ENCODE measurements at places on chromosomes 4 and X. TPM values are rescaled to one million over a fixed set of nuclear protein-coding genes. Genes with fewer than 3 reads are reported as not detected.

The NDST4 gene
- not detected for total RNA-seq

The SLC6A8 gene
- 134 TPM for total RNA-seq

The SYTL5 gene
- total RNA-seq, result not detected

The UGT2B15 gene
- total RNA-seq, result not detected

The RAB41 gene
- not detected for total RNA-seq

The PABPC4L gene
- total RNA-seq, result 1.1 TPM

DNA sequence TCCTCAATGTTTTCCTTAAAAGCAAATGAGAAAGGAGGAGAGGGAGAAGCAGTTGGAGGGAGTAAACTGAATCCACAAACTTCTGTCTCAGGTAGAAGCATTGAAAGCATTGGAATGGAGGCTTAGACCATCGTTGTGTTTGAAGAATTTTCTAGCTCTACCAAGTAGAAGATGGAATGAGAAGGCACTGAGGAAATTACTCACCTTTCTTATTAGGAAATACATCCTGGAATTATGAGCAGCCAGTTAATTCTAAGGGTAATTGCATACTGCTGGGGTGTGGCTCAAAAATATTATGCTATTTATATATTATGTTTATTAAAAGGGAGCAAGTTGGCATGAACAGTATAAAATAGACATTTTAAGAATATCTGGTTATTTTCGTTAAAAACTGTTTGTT lies 12.9 kb downstream of the PGM2 start:
- no peak for DNase-seq

- peak; percentile 29 for DNase-seq
These were observed 759 bp downstream of the ZC4H2 start for GRCh38 chrX:64975491-64975890.

DNA sequence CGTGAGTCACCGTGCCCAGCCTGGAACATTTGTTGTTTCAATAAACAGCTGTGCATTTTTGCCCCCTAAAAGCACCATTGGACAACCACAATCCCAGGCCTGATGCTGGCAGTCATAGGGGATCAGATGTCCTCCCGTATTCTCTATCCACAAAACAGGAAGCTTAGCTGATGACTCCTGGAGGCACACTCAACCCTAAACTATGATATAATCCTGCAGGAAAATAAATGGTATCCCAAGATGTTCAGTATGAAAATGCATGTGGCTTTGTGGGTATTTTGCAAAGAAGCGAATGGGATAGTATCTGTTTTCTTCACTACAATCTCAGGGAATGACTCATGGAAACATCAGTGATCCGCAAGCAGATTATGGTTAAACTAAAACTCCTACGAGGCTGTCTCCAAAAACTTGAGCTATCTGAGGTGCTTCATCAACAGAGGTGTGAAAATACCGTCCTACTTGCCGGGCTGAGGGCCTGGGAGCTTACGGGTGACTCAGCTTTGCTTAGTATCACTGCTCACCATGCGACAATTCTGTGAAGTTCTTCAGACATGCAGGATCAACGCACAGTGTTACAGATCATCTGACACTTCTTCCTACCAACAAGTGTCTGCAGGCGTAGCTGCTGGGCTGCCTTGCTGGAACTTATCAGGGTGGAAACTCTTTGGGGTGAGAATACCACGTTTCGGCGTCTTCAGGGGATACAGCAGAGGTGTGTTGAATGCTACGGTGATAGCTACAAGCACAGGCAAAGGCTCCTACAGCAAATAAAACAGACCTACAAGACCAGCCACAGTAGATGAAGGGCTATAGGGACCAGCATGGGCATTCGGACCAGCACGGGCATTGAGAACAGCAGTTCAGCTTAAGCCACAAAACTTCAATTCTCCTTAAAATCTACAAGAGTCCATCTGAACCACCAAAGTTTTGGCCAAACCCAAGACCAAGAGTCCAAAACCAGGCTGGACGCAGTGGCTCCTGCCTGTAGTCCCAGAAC lies 148.5 kb downstream of the DHRSX start:
- DNase-seq, result peak; percentile 33

GRCh38 chr4:176300565-176300964 lies 19.2 kb upstream of the SPCS3 start:
- DNase-seq, result no peak

GRCh38 chr4:52076731-52077130 lies 25.6 kb downstream of the SPATA18 start:
- DNase-seq, result peak; percentile 31

DNA sequence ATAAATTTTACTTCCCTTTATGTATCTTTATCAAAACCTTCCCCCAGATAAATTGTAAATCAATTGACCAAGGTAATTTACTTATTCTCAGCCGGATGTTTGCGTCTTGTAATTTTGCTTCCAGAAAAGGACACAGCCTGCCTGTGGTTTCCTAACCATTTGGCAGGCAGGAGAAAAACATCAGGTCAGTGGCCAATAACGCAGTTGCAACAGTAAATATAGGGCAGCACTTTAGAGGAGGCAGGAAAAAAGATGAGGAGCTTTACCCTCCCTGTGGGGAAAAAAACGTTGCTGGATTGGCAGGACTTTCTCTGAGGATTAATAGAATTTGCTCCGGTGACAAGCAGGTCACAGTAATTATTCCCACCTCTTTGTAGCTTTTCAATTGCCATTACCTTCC lies 2618.1 kb downstream of the ARAP2 start:
- DNase-seq, result no peak

DNA sequence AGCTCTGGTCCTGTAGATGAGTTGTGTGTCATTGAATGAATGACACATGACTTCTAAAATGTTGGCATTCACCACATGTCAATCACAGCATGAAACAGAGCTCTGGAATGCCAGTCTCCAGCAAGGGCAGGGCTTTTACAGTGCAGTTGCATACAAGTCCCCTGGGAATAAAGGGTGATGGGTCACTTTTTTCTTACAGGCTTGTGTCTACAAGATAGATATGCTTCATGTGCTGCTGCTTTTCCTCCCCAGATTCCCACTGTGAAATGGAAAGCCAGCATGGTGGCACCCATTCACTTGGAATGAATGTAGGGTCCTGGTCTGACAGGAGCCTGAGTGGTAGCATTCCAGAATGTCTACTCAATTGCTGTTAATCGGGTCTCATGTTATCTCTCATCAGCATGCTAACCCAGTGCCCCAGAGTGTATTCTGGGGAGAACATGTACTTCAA lies 159.1 kb upstream of the KIT start:
- DNase-seq, result no peak

DNA sequence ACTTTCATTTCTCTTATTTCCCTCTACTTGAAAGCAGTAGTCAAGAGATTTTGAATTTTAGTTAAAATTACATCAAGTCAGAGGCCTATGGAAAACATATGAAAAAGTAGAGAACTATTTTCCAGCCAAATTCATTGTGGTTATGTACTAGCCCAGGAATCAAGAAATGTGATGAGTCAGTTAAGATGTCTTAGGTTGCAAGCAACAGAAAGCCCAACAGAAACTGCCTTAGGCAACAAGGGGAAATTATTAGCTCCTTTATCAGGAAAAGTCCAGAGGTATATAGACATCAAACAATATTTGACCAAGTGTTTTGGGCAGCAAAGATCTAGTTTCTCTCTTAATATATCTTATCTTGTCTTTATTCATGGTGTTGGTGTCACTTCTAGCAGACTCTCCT lies 37.8 kb upstream of the FRMD7 start:
- DNase-seq, result no peak

- DNase-seq, result peak; percentile 20
These were observed 292.6 kb upstream of the KLF3 start for GRCh38 chr4:38371391-38371851.

DNA sequence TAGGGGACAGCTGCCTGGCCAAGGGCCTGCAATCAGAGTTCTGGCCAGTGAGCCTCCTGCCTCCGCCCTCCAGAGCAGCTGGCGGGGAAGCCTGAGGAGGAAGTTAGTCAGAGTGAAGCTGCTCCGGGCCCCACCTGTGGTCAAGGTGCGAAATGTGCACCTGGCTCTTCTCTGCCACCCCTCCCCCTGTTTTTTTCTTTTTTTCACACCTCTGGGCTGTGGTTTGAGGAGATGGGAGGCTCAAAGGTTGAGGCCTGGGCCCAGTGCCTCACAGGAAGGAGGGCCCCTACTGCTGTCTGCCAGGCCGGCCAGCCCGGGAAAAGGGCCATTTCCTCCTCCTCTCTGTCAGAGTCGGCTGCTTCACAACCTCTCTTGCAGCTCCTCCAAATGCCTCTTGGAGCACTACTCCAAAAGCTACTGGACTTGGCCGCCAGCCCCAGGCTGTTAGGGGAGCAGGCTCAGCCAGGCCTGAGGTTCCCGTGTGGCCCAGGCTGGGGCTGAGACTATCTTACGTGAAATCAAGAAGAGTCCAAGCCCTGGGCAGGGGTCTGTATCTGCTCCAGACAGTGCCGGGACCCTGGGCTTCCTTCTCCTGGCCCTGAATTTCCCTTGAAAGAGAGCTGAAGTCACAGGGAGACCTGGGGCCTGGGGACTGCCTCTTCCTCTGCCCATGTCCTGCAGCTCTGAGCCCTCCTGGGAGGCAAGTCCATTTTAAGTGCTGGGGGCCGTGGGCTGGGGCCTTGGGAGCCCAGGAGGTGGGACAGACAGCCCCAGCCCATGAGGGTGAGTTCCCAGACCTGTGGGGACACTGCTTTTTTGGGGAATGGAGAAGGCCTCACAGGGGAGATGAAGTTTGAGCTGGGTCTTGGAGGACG lies 4.5 kb upstream of the CXCR3 start:
- DNase-seq, result peak; percentile 81

GRCh38 chrX:103417370-103417769 lies 41.0 kb downstream of the BEX3 start:
- no peak for DNase-seq

DNA sequence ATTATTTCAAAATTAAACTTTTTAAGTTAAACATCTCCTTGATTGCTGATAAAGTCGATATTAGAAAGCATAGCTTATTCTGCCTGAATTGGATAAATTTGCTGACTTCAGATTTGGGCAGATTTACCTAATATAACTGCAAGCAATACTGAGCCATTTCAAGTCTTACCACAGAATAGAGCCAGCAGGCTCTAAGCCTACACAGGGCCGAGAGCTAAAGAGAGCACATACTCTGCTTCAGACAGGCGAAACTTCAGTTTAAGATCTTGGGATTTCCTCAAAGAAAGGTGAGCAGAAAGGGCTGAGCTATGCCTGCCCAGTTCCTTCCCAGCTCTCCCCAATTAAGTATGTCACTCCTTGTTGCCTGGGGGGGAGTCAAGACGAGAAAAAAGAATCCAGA lies 240.6 kb upstream of the NOCT start:
- no peak for DNase-seq

DNA sequence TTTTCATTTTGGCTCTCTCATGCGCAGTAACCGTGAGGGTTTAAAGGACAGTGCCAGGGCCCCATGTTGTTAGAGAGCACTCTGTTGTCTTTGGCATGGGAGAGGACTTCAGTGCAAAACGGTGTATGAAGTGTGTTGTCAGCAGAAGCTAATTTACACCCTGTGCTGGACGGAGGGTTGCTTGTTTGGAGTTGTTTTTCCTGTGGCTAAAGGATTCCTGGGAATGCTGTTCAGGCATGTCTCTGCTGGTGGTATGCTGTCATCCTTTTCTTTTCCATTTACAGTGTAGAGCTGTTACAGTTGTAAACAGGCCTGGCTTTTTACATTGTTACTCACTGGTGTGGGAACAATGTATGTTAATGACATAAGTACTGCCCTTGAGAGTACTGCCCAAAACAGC lies 206.3 kb downstream of the CBR4 start:
- no peak for DNase-seq

- DNase-seq, result no peak
These were observed 134.3 kb upstream of the PPARGC1A start for GRCh38 chr4:24024157-24024556.

Measured in left cardiac atrium (tissue), 4 donors.